Mesenteric fat pad (tissue), 1 donor: ENCODE measurements at places on chromosomes 4 and X. TPM values are rescaled to one million over a fixed set of nuclear protein-coding genes. Genes with fewer than 3 reads are reported as not detected.

UGT2B15 gene
- not detected for total RNA-seq

GRCh38 chrX:34918856-34919255 is 23.7 kb upstream of the FAM47B start:
- no peak for DNase-seq

MAGIX gene
- total RNA-seq = 1.6 TPM

ARAF gene
- total RNA-seq = 70.9 TPM

- DNase-seq = no peak
These were observed 354.3 kb downstream of the GPAT3 start for GRCh38 chr4:83890231-83890630.

- DNase-seq = no peak
These were observed 38.5 kb upstream of the COX7B2 start for GRCh38 chr4:46947541-46947940.

- no peak for DNase-seq
These were observed 213.7 kb upstream of the PPARGC1A start for GRCh38 chr4:24103434-24104157.

GRCh38 chr4:43855283-43855682 is 593.3 kb downstream of the KCTD8 start:
- DNase-seq = no peak

FANCB gene
- 1.1 TPM for total RNA-seq

DNA sequence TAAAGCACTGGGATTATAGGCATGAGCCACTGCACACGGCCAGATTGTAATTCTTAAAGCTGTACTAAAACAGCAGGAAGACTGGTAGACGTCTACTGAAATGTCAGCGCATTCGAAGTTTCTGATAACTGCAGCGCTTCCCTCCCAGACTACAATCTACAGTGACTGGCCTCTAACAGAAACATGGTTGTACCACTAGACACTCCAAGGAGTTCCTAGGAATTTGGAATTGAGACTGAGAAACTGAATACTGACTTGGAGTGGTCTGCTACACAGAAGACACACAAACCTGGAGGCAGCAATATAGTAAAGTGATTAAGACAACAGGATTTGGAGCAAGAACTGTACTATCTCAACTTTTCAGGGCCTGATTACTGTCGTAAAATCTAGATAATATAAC is 937 bp downstream of the HELQ start:
- no peak for DNase-seq

GRCh38 chr4:119829326-119829725 is 200.7 kb upstream of the PDE5A start:
- DNase-seq = no peak

- DNase-seq = no peak
These were observed 61.3 kb downstream of the HS3ST1 start for GRCh38 chr4:11367371-11367770.

CT47B1 gene
- not detected for total RNA-seq

GRCh38 chrX:18047491-18047890 is 173.2 kb downstream of the BEND2 start:
- DNase-seq = no peak

DNA sequence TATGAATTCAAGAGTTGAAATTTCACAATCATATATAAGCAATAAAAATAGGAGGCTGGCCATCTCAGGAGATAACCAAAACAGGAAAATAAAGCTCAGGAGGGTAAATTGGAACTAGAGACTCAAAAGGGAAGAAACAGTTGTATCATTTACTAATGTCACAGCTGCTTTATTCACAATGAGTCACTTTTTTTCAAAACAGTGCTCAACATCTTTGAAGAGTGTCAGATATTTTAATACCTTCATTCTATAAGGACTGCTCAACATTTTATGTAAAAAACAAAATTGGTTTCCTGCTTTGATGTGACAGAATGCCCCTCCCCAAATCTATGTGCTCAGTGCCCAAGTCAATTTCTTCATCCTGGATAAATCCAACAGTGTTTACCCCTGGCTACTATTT is 97.7 kb downstream of the DDX60 start:
- no peak for DNase-seq

DNA sequence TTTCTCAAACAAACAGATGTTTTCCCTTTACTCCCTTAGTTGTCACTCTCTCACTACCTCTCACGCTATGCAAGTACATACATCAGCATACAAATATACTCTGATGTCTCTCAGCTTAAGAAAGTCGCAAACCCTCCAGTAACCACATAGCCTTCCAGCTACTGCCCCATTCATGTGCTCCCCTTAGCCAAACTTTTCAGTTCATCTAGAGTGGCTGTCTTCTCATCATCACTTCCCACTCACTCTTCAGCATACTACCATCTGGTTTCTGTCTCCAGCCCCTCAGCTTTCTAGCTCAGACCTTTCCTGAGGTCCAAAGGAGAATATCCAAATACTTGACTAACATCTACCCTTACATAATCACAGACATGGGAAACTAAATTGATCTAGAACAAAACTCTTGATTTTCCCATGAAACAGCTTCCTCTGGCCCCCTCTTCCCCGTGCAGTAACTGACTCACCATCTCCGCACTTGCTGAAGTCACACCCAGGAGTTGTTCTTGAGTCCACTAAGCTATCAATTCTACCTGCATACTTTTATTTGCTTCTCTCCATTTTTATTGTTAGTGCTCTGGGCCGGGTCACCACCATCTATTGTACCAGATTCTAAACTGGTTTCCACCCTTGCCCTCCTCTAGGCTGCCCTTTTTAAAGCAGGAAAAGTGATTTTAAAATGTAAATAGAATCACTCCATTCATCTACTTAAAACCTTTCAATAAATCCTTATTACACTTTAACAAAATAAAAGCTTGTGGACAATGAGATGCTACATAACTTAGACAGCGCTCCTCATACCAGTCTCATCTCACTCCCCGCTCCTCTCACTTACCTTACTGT is 57.2 kb downstream of the CASP6 start:
- DNase-seq = no peak

- DNase-seq = no peak
These were observed 200.2 kb downstream of the SMARCA1 start for GRCh38 chrX:129323115-129323514.

- DNase-seq = peak; percentile 92
These were observed 65.8 kb upstream of the MSN start for GRCh38 chrX:65601530-65602220.

HDX gene
- 5.8 TPM for total RNA-seq

DNA sequence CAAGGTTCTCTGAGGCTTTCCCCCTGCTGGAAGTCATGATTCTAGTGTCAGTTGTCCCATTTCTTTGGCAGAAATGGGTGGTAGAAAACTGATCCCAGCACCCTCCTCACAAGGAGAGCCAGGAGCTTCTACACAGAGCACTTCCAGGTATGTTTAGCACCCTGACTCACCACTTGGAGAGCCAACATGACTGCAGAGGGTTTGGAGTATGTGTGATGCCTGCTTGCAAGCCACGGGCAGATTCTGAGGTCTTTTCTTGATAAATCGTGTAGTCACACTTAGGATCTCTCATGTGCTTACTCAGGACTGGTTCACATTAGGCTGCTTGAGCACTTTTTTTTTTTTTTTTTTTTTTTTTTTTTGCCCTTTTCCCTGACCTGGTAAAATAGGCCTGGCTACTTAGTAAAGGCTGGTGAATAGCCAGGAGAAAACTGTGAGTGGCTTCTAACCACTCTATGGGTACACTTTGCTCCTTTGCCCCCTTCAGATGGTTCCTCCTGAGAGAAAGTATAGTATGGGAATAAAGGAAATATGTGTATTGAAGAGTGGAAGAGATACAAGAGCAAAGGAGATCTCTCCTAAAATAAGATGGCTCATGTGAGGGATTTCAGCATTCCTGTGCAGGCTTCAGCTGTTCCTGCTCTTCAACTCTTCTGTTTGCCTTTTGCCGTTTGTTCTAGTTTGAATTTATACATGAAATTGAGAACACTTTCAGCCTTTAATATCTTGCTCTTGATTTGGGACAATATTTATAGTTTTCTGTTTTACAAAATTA is 103.6 kb downstream of the EMCN start:
- no peak for DNase-seq

- DNase-seq = no peak
These were observed 639.6 kb downstream of the IQCM start for GRCh38 chr4:149176039-149176438.

PRSS12 gene
- total RNA-seq = 0.16 TPM

RFC1 gene
- 31.4 TPM for total RNA-seq

XAGE2 gene
- not detected for total RNA-seq

HOPX gene
- 3.2 TPM for total RNA-seq

GRCh38 chr4:165328708-165329107 is 1.2 kb downstream of the MSMO1 start:
- DNase-seq = no peak

MAGEB2 gene
- total RNA-seq = not detected

GRCh38 chr4:68272860-68273259 is 27.4 kb upstream of the TMPRSS11B start:
- no peak for DNase-seq

DNA sequence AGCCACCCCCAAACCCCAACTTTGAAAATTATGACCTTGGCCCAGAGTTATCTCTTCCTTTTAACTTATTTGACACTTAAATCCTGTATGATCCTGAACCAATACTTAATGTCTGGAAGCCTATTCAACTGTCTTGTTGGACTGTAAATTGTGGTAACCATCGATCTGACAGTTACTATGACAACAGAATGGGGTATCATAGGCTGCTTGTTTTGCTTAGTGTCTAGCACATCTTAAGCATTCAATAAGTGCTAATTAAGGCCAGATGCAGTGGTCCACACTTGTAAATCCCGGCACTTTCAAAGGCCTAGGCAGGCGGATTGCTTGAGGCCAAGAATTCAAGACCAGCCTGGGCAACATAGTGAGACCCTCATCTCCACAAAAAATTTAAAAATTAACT is 175.0 kb downstream of the APBB2 start:
- DNase-seq = no peak

GAGE12J gene
- not detected for total RNA-seq

- no peak for DNase-seq
These were observed 327.0 kb upstream of the ZFP42 start for GRCh38 chr4:187668526-187669082.

- no peak for DNase-seq
These were observed 152.2 kb downstream of the GRID2 start for GRCh38 chr4:92455951-92456350.

SYP gene
- total RNA-seq = 1.00 TPM

- no peak for DNase-seq
These were observed 332.4 kb downstream of the ARHGAP24 start for GRCh38 chr4:85807247-85807950.

GRCh38 chrX:9677098-9677739 is 88.4 kb downstream of the GPR143 start:
- DNase-seq = peak; percentile 33

VSIG1 gene
- not detected for total RNA-seq

KLF3 gene
- 41.9 TPM for total RNA-seq

DNA sequence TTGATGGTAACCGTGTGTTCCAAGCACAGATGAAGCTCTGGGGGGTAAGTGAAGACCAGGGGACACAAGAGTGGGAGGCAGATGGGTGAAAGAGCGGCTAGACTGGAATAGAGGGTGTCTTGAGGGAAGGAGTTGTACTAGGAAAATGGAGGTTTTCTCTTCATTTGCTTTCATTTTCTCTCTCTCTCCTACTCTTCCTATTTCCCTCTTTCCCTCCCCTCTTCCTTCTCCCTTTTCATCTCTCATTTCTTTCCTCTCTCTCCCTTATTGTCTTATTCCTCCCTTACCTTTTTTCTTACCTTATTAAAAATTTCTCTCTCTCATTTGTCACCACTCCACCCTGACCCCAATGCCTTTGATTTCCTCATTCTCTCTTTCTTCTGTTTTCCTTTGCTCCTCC is 3.0 kb downstream of the ITGB1BP2 start:
- no peak for DNase-seq

CTAG2 gene
- not detected for total RNA-seq

- no peak for DNase-seq
These were observed 241.0 kb downstream of the SLC39A8 start for GRCh38 chr4:102104278-102104677.

DNA sequence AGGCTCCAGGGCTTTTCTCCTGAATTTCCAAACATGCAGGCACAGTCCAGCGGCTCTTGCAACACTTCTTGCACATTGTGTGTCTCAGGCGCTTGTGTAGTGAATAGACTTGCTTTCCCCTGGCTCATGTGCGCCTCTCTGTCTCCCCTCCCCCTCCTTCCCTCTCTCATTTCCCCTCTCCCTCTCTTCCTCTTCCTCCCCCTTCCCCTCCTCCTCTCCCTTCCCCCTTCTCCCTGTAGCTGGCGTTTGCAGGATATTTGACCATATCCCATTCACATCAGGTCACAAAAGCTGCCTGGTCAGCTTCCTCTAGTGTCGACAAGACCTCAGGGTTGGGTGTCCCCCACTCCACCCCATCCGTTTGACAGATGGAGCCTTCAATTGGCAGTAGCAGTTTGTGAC is 2.4 kb downstream of the CHST7 start:
- no peak for DNase-seq

DNA sequence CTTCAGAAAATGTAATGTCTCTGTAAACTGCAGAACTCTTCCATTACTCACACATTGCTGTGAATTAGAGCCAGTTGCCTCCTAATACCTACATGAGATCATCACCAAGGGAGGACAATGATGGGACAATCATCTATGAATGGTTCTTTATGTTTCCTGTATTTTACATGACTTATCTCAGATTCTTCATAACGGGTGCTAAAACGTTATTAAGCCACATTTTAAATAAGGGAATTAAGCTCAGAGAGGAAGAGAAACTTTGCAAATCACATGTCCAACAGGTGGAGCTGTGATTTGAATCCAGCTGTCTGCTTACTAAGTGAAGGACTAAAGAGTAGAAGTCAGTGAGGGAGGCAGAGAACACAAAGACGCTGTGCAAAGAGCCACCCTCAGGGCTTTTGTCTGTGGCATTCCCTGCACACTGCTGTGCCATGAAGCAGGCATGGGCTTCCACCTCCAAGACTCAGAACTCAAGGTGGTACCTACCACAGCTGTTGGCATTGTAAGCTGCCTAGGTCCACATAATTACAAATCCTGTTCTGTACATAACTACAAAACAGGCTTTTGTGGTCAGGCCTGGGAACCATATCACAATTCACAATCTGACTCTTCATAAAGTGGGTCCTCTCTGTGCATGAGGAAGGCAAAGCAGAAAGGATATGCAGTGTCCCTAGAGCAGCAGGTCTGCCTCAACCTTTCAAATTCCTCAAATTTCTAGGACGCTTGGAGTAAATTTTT is 12.8 kb downstream of the TBC1D9 start:
- no peak for DNase-seq

GRCh38 chr4:129369361-129370010 is 273.5 kb downstream of the C4orf33 start:
- no peak for DNase-seq

SLC25A14 gene
- 5.6 TPM for total RNA-seq
